Cardiac atrium fibroblast (primary cell): ENCODE measurements at places on chromosomes 2 and 18. TPM values are rescaled to one million over a fixed set of nuclear protein-coding genes. Genes with fewer than 3 reads are reported as not detected.

IL1F10 gene
- total RNA-seq = not detected in 2 replicates

PXDN gene
- total RNA-seq = 441 and 588 TPM in 2 replicates

B3GNT7 gene
- not detected in 2 replicates for total RNA-seq

PLCL1 gene
- total RNA-seq = 9.2 and 21.2 TPM in 2 replicates

IL36A gene
- not detected in 2 replicates for total RNA-seq

CACNB4 gene
- under 0.01 and 0.54 TPM in 2 replicates for total RNA-seq

CHN1 gene
- 3.1 and 9.2 TPM in 2 replicates for total RNA-seq

SPC25 gene
- total RNA-seq = 2.0 and 2.1 TPM in 2 replicates

ABCG5 gene
- not detected in 2 replicates for total RNA-seq

FRZB gene
- total RNA-seq = 0.49 TPM in 1 of 2 replicates, not detected in the other

SLC39A10 gene
- 18.4 and 40.5 TPM in 2 replicates for total RNA-seq

NOSTRIN gene
- total RNA-seq = 0.16 and 0.18 TPM in 2 replicates

CYBRD1 gene
- total RNA-seq = 155 and 165 TPM in 2 replicates

CNTNAP5 gene
- not detected in 2 replicates for total RNA-seq

NAT8 gene
- total RNA-seq = not detected in 2 replicates

CHRND gene
- not detected in 2 replicates for total RNA-seq

EFR3B gene
- total RNA-seq = 0.18 and 0.97 TPM in 2 replicates

HSPD1 gene
- total RNA-seq = 132 and 142 TPM in 2 replicates

RPRM gene
- total RNA-seq = not detected in 2 replicates

C2orf15 gene
- not detected in 2 replicates for total RNA-seq
